Frontal cortex (tissue), 4 donors: ENCODE measurements at places on chromosomes 7 and 10.

- DNase-seq = no peak
Measured at GRCh38 chr10:78502210-78502936, 468.7 kb downstream of the RPS24 start.

GRCh38 chr7:22821702-22822485 is 755 bp downstream of the TOMM7 start:
- no peak for DNase-seq

DNA sequence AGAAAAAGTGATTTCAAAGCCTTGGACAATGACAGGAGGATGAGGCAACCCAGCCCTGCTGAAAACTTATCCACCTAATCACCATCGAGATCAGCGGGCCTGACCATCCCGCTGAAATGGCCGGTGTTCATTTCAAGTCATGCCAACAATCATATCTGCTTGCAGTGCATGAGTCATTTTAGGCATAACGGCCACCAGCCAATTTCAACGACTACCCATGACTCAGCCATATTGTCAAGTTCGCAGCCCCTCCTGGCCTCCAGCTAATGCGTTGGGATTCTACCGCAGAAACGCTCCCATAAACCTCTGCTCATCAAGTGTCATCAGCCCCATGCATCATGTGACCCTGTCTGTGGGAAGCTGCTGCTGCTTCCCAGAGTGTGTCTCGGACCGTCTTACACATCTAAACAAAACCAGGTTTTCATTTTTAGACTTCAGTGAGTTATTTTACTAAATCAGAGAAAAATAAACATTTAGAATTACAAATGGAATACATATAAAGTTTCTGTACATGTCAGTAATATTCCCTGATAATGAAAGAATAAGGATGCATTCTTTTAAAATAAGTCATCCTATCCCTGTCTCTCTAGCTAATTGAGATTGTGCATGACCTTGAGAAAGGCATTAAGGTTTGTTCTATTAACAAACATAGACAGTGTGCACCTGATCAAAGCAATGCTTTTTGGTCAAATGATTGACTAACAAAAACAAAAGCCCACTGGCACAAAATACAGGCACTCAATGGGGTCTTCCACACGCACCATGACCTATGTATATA is 188.9 kb downstream of the ADAM12 start:
- DNase-seq = no peak

- DNase-seq = no peak
Measured at GRCh38 chr7:80678707-80679106, 40.3 kb downstream of the CD36 start.

DNA sequence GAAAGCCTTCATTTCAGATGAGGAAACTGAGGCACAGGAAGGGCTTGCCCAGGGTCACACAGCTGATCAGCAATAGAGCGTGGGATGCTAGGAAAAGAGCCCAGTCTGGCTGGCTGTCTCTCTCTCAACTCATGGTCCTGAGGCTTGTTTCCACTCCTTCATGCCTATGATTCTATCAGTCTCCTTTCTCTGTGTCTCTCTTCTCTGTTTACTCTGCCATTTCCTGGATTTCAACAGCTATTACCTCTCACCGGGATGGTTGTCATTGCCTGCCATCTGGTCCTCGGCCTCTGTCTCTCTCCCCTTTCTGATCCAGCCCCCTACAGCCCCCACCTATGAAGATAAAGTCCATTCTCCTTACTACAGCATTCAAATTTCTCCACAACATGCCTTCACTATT is 93.3 kb upstream of the AGBL3 start:
- DNase-seq = no peak

DNA sequence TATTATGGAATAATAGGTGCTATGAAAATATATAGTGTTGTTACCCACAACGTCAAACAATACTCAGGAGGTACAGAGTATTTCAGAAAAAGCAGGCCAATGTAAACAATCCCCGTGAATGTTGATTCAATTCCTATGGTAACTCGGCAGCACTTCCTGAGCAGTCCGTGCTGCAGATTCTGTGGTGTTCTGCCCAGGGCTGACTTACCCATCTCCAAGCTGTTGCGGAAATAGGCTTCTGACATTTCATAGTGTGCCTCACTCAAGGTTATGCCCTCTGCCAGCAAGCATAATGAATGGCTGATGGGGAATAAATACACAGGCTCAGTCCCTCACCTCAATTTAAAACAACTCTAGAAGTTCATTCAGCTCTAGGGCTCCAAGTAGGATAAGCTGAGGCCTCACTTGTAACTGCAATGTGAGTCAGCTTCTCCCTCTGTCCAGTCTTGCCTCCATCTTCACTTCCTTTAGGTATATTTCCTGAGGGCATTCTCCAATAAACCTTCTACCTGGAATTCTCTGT is 177.6 kb downstream of the GNAI1 start:
- no peak for DNase-seq

- no peak for DNase-seq
Measured at GRCh38 chr7:8192897-8193296, 69.1 kb downstream of the ICA1 start.

DNA sequence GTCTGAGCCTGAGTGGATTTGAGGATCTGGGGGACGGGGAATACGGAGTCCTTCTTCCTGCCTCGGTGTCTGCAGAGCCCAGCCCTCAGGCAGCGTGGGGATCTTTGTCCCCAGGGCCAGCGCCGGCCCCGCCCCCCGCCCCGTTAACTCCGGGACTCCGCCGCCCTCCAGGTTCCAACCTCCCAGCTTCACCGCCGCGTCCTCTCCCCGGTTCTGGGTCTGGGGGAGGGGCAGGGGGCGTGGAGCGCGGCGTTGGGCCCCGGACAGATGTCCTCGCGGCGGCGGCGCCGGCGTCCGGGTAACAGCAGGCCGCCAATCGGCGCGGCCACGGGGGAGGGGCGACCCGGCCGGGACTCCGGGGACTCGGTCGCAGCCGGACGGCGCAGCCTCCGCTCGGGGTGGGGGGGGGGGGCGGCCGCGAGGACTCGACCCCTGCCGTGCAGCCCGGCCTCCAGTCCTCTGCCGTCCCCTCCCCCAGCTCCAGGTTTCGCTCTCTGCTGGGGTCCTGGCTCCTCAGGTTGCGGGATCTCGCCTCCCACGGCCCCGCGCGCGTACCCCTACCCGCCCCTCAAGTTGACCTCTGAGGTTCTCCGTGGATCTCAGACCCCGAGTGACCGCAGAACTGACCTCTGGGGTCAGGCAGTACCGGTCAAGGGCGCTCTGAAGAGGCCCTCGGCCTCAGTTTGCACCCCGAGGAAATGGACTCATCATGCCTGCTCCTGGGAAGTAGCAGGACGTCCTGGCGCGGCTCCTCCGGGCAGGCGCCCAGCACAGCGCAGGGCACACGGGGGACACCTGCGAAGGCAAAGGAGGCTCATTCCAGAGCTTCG is 2.3 kb upstream of the ELFN1 start:
- peak; percentile 45 for DNase-seq

- no peak for DNase-seq
Measured at GRCh38 chr7:102988631-102989560, 76.1 kb downstream of the LRRC17 start.

DNA sequence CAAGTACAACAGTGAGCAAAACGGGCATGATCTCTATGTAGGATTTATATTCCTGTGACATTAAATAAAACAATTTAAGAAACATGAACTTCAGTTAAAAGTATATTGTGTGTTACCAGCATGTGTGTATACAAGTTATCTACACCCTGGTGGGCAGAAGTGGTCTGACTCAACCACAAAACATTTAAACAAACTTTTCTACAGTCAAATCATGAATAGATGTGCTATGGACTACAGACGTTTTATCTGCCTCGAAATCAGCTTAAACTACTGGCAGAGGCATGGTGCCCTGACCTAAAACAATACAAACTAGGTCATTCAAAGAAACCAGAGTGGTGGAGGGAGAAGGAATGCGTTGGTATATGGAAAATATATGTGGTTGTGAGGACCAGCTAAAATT is 3.6 kb downstream of the ARL3 start:
- DNase-seq = no peak

DNA sequence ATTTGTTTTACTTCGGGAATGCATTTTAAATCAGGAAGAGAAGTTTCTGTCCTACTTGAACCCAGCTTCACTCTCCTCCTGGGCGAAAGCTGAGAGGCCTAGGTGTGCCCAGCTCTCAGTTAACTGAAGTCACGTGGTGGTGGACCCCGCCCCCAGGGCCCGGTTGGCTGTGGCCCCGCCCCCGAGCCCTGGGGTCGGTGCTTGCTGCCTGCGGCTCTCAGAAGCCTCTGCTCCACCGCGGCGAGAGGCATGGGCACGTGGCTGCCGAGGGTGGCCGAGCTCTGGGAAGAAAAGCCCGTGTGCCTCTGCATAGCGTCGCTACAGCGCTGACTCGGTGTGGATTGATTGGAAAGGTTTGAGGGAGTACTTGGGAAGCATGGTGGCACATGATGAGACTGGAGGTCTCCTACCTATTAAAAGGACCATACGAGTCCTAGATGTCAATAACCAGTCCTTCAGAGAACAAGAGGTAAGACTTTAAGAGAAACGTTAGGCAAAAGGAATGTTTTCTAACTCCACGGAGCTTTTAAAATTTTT is 34.1 kb downstream of the NET1 start:
- peak; percentile 39 for DNase-seq

GRCh38 chr10:125359401-125359800 is 199.0 kb upstream of the CTBP2 start:
- no peak for DNase-seq

- no peak for DNase-seq
Measured at GRCh38 chr10:99709480-99710229, 22.3 kb downstream of the COX15 start.

DNA sequence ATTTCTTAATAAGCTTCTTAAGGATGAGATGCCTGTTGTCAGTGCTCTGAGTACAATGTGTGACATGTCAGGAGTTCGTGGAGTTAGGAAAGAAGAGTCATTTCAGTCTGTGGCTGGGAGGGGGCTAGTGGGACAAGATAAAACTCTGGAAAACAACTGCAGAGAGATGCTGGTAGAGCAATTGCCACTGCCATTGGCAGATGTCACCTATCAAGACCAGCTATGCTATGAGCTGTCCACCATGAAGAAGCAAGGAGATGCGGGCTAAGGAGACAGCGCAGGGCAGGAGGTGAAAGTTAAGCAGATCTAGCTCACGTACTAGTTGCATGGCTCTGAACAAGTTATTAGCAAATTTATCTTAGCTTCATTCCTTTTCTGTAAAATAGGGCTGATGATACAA is 756.7 kb downstream of the KCNMA1 start:
- no peak for DNase-seq

- no peak for DNase-seq
Measured at GRCh38 chr7:128840326-128841170, 10.3 kb downstream of the FLNC start.

DNA sequence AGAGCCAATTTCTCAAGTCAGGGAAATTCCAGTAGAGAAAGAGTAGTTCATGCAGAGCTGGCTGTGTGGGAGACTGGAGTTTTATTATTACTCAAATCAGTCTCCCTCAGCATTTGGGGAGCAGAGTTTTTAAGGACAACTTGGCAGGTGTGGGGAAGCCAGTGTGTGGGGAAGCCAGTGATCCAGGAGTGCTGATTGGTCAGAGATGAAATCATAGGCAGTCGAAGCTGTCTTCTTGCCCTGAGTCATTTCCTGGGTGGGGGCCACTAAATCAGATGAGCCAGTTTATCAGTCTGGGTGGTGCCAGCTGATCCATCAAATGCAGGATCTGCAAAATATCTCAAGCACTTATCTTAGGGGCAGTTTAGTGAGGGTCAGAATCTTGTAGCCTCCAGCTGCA is 194.6 kb upstream of the NRG3 start:
- no peak for DNase-seq

DNA sequence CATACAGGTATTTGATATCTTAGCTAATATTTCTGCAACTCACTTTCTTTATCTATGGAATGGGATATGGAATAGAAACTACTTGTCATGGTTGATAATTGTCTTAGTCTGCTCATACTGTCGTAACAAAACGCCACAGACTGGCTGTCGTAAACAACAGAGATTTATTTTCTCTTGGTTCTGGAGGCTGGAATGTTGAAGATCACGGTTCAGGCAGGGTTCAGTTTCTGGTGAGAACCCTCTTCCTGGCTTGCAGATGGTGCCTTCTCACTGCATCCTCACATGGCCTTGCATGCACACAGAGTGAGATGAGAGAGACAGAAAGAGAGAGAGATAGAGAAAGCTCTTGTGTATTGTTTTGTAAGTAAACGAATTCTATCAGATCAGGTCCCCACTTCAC is 332.7 kb upstream of the MAGI2 start:
- DNase-seq = no peak

- no peak for DNase-seq
Measured at GRCh38 chr7:91462316-91462715, 198.1 kb downstream of the FZD1 start.

GRCh38 chr7:43834463-43835251 is 34.7 kb downstream of the MRPS24 start:
- DNase-seq = no peak

GRCh38 chr10:70567603-70568002 is 34.9 kb downstream of the PRF1 start:
- no peak for DNase-seq

- peak; percentile 63 for DNase-seq
Measured at GRCh38 chr10:30781670-30782121, 152.1 kb upstream of the LYZL2 start.

- DNase-seq = no peak
Measured at GRCh38 chr7:2522780-2523433, 3.3 kb downstream of the LFNG start.

GRCh38 chr10:129170812-129171211 is 296.2 kb upstream of the MGMT start:
- DNase-seq = no peak

DNA sequence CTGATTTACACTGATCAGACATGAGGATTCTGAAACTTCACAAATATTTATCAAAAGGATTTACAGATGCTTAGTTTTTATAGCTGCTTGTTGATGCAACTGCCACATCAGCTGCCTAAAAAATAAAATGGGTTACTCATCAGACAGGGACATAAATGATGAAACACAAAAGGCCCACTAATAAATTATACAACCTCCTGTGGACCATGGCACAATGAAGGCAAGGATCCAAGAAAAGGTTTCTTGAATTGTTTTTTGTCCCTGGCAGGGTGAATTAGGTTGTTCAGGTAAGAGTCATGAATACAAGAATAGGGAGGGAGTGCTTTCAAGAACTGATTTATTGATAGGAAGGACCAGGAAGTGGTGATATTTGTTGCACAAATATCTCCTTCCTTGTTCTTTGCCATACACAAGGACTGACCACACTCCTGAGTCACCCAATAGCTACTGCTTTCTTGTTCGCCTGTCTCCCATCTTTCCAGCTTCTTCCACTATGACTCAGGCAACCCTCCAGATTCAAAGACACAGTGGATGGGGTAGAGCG is 234.5 kb downstream of the AHR start:
- no peak for DNase-seq
